ENCODE measurements at places on chromosomes 3 and 15.

- DNase-seq, result no peak
Observed at GRCh38 chr3:16455001-16455400, 58.5 kb downstream of the RFTN1 start.

DNA sequence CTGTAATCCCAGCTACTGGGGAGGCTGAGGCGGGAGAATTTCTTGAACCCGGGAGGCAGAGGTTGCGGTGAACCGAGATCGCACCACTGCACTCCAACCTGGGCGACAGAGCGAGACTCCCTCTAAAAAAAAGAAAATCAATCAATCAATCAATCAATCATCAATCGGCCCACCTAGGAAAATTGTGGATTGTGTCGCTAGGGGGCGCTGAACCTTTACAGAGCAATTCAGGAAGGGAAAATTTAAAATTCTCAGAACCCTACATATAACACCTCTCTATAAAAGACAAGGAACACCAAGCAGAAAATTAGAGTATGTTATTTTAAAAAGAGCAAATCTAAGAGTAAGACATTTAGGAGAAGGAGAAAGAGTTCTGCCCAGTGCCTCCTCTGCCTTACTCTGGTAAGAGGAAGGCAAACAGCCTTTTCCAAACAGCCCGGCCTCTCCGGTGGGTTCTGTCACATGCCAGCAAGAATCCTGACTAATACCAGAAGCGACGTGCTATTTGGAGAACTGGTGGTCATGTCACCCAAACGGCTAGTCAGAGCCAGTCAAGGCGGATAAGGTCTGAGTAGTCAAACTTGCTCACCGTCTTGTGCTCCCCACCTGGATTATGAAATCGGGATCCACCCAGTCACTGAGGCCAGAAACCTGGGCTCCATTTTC lies 22.3 kb upstream of the SMCO1 start:
- DNase-seq, result no peak

GRCh38 chr3:172312711-172313110 lies 135.5 kb downstream of the GHSR start:
- DNase-seq, result no peak

- DNase-seq, result no peak
Observed at GRCh38 chr3:76561494-76562236, 478.2 kb upstream of the ROBO2 start.

GRCh38 chr15:101256757-101257156 lies 4.9 kb upstream of the CHSY1 start:
- no peak for DNase-seq

- DNase-seq, result no peak
Observed at GRCh38 chr3:17771177-17772017, 29.0 kb upstream of the TBC1D5 start.

DNA sequence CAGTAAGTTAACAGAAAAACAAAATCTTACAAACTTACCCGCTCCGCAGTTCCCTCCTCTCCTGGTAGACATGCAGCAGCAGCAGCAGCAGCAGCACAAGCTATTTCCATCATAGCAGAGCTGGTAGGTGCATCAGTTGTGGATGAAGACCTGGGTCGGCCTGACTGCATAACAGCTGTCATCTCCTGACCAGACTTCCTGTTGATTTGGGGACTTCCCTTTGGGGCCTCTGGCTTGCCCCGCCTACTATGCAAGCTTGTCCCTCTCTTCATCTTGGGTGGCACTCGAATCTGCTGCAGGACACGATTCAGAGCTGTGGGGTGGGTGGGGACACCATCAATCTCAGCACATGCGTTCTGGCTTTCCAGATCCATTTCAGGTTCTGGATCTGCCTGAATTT lies 65.7 kb downstream of the TMCC1 start:
- DNase-seq, result no peak

DNA sequence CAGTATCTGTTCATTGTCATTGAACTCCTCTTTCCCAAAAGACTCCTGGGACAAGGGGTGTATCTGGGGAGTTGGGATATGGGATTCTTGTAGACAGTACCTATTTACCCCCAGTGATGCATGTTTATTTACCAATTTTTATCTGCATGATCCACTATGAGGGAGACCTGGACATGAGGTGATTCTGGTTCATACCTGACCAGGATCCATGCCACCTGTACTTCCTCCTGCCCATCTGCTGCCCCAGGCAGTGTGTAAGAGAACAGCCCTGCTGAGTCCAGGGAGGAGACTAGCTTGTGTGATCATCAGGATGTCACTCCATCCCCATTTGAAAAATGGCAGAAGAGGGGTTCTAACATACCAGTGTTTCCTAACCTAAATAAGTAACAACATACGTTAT lies 3.1 kb upstream of the TPRG1 start:
- no peak for DNase-seq

DNA sequence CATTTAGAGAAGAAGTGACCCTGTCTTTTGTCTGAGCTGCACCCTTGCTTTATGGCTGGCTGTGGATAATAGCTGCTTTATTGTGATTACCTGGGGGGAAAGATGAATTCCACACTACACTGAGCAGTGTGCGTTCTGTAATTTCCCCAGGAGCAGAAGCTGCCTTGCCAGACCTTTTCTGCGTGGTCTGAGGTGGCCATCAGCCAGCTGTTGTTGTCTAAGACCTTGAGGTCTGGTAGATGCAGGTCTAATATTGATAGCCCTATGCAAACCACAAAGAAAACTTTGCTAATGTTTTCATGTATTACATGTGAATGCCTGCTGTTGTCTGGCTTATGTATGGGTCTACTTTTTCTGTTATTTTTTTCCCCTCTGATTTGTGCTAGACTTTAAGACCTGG lies 144.6 kb downstream of the THSD4 start:
- no peak for DNase-seq

GRCh38 chr3:114285648-114286230 lies 8.1 kb upstream of the TIGIT start:
- no peak for DNase-seq

DNA sequence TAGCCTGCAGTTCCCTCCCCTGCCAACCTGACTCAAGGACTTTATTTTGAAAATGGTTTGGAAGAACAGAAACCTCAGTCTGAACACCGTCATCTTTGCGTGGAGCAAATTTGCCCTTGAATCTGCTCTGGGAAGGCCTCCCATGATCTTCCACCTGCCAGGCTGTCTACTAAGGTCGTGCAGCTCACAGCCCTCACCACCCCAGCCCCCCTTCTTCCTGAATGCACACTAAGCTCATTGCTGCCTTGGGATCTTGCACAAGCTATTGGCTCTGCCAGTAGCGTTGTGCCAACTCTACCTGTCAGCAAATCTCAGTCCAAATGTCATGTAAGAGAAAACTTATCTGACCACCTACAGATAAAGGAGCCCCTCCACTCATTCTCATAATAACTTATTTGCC lies 141.5 kb downstream of the USP13 start:
- DNase-seq, result no peak

DNA sequence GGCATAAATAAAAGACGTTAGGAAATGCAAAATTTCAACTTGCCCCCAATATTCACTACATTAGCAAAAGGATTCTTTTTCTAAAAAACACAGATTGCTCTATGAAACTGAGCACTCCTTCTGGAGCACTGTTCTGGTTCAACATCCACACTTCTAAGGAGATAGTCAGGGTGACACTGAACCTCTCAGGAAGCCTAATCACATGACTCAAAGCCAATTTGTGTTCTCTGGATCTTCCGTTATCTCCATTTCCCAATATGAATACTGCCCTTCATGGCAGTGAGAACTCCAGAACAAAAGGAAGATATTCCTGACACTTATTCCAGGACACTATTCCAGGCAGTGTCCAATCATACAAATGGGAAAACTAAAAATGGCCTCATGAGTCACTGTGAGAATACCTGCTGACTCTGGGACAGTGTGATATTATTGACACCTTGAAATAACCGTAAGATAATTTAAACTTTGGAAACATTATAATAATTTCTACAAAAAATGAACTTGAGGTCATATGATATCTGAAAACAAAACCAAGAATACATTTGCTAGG lies 21.4 kb upstream of the TRPM7 start:
- DNase-seq, result no peak

Measured in RCC 7860 (cell line).